ENCODE measurements at places on chromosomes 5 and 9. TPM values are rescaled to one million over a fixed set of nuclear protein-coding genes. Genes with fewer than 3 reads are reported as not detected.
A peak's percentile ranks its signal among the peaks of the same experiment; 100 is the strongest.

DNA sequence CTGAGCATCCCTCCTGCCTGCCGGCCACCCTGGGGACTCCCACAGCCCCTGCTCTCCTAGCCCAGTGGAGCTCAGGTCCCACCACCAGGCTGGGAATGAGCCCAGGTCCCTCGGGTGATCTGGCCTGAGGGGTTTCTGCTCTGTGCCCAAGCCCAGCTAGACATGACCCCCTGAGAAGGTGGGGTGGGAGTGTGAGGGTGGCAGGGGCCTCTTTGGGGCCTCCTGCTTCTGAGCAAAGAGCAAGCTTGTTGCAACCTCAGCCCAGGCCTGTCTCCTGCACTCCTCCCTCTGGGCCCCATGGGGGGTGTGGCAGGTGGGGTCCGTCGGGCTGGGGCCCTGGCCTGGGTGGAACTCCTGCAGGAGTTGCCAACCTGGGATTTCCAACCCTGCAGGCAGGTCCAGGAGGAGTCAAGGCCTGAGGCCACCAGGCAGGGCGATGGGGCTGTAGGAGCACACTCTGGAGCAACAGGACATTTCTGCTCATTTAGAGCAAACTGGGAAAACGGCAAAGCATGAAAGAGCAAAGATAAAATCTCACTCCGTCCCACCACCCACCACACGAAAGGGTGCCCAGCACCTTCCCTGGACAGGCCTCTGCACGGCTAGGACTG is 11.4 kb upstream of the NRARP start:
- no peak for DNase-seq

DNA sequence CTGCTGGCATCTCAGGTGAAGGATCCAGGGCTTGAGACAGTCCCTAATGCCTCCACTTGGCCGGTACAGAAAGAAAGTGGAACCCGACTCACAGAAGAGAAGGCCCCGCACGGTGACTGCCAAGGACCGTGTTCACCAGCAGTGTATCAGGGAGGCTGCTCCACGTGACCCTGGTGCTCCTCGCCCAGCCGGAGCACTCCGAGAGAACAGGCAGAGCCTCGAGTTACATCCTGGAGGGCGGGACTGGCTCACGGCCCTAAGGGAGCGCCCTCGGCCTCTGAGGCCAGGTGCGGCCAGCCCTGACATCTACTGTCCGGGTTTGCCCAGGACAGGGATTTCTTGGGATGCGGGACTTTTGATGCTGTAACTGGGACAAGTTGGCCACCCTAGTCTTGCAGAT is 104.0 kb upstream of the SARDH start:
- DNase-seq, result no peak

- no peak for DNase-seq
Observed at GRCh38 chr9:80673496-80673895, 1015.9 kb downstream of the TLE1 start.

- DNase-seq, result peak; percentile 25
Observed at GRCh38 chr5:149636861-149637246, 55.6 kb downstream of the ARHGEF37 start.

Gene ZFP37
- 2.7 TPM for total RNA-seq
